ENCODE measurements at places on chromosomes 2 and 18. TPM values are rescaled to one million over a fixed set of nuclear protein-coding genes. Genes with fewer than 3 reads are reported as not detected.

TUBA3E gene
- not detected for total RNA-seq

STAM2 gene
- 27.5 TPM for total RNA-seq

CNNM3 gene
- 13.0 TPM for total RNA-seq

RGPD4 gene
- 0.09 TPM for total RNA-seq

AGXT gene
- not detected for total RNA-seq

LIMS1 gene
- total RNA-seq: 166 TPM

SLC8A1 gene
- 2.1 TPM for total RNA-seq

REG3A gene
- total RNA-seq: not detected

FAM124B gene
- total RNA-seq: 82.0 TPM

All from endothelial cell of umbilical vein (primary cell).